Naive thymus-derived CD4-positive, alpha-beta T cell (primary cell): ENCODE measurements at places on chromosomes 4 and X. TPM values are rescaled to one million over a fixed set of nuclear protein-coding genes. Genes with fewer than 3 reads are reported as not detected.

Gene PLK4
- total RNA-seq: 3.5 TPM

Gene PUDP
- 10.5 TPM for total RNA-seq

Gene INTU
- total RNA-seq: 0.22 TPM

Gene GABRE
- total RNA-seq: not detected

Gene CSAG2
- total RNA-seq: not detected

Gene TENM3
- total RNA-seq: not detected in 2 replicates

Gene KCNIP4
- not detected for total RNA-seq

Gene SERTM2
- not detected for total RNA-seq

Gene PSAPL1
- not detected in 2 replicates for total RNA-seq

Gene F9
- total RNA-seq: not detected

DNA sequence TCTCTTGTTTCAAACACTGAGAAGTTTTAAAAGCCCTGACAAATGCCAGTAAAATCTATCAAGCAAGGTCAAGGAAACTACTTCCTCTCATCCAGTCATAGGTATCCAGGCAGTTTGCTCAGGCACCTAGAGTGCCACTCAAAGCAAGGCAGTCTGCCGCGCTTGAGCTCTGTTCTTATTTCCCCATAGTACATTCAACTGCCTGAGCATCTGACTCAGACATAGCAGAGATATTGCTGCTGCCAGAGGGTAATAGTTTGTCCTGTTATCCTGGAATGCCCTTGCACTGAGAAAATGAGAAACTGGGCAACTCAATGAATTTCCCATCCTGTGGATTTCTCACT lies 16.1 kb upstream of the ATP8A1 start:
- H3K4me3 ChIP-seq: no peak overlapping the region
- no peak overlapping the region for H3K27ac ChIP-seq
- peaks cover 28% of the 10 kb centered on the region for H3K4me1 ChIP-seq
- no peak for DNase-seq
- H3K36me3 ChIP-seq: no peaks in the 10 kb centered on the region

DNA sequence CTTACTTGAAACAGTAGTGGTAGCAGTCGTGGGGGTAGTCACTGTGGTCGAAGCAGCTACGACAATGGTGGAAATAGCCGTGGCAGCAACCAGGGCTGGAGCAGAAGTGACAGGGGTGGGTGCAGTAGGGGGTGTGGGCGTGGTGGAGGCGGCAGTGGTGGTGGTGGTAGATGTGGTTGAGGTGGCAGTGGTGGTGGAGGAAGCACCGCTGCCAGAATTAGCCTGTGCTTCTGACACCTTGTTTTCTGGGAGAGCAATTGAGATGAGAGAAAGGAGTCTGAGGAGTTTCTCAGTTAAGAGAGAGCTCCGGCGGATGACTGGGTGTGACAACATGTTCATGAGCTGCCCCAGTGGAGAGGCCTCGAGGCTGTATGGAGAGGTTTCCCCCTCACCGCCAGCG lies 113.5 kb upstream of the HSD17B10 start:
- H3K4me3 ChIP-seq: no peak overlapping the region
- no peak for DNase-seq
- peaks cover 98% of the 10 kb centered on the region for H3K36me3 ChIP-seq
- no peaks in the 10 kb centered on the region for H3K27me3 ChIP-seq

GRCh38 chr4:60452266-60452665 lies 747.9 kb upstream of the ADGRL3 start:
- DNase-seq: no peak
- H3K36me3 ChIP-seq: no peaks in the 10 kb centered on the region
- H3K27me3 ChIP-seq: no peaks in the 10 kb centered on the region
- H3K4me3 ChIP-seq: no peak overlapping the region
- H3K4me1 ChIP-seq: no peaks in the 10 kb centered on the region

- H3K36me3 ChIP-seq: no peaks in the 10 kb centered on the region
- no peak for DNase-seq
- H3K27me3 ChIP-seq: no peaks in the 10 kb centered on the region
- H3K4me3 ChIP-seq: no peak overlapping the region
- H3K27ac ChIP-seq: no peak overlapping the region
- H3K4me1 ChIP-seq: no peaks in the 10 kb centered on the region
Observed at GRCh38 chr4:48645225-48645794, 134.8 kb downstream of the FRYL start.

GRCh38 chr4:100428051-100428450 lies 89.8 kb downstream of the EMCN start:
- no peak overlapping the region for H3K27ac ChIP-seq
- H3K4me1 ChIP-seq: no peaks in the 10 kb centered on the region
- no peak for DNase-seq
- H3K36me3 ChIP-seq: no peaks in the 10 kb centered on the region
- H3K4me3 ChIP-seq: no peak overlapping the region
- no peaks in the 10 kb centered on the region for H3K27me3 ChIP-seq

GRCh38 chr4:85571008-85571407 lies 96.1 kb downstream of the ARHGAP24 start:
- H3K4me3 ChIP-seq: no peak overlapping the region
- DNase-seq: no peak
- H3K4me1 ChIP-seq: no peaks in the 10 kb centered on the region
- no peak overlapping the region for H3K27ac ChIP-seq

GRCh38 chrX:96791559-96791958 lies 92.1 kb upstream of the RPA4 start:
- H3K4me3 ChIP-seq: no peak overlapping the region
- no peaks in the 10 kb centered on the region for H3K27me3 ChIP-seq
- H3K27ac ChIP-seq: no peak overlapping the region
- no peaks in the 10 kb centered on the region for H3K4me1 ChIP-seq

DNA sequence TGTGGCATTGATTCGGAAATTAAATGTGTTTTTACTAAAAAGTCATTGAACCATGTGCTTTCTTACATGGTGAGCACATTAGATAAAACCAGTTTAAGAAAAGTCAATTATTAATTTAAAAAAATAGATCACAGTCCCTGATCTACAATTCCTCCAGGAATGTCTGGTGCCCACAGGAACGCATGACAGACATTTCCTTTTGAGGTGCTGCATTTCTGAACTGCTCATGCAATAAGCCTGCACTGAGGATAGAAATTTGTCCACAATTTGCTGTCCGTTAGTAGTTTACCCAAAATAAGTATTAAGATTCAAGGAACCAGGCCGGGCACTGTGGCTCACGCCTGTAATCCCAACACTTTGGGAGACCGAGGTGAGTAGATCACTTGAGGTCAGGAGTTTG lies 8.2 kb upstream of the ADAMTS3 start:
- H3K4me3 ChIP-seq: no peak overlapping the region
- H3K27me3 ChIP-seq: no peaks in the 10 kb centered on the region
- H3K36me3 ChIP-seq: no peaks in the 10 kb centered on the region
- no peaks in the 10 kb centered on the region for H3K4me1 ChIP-seq
- no peak for DNase-seq

- H3K27me3 ChIP-seq: no peaks in the 10 kb centered on the region
- no peaks in the 10 kb centered on the region for H3K36me3 ChIP-seq
- H3K27ac ChIP-seq: peak overlapping the region; percentile 64
- no peak for DNase-seq
- H3K4me1 ChIP-seq: peaks cover 5% of the 10 kb centered on the region
- peak overlapping the region; percentile 41 for H3K4me3 ChIP-seq
Observed at GRCh38 chrX:19886883-19887531, 393 bp downstream of the SH3KBP1 start.

GRCh38 chr4:184016759-184017668 lies 111.9 kb downstream of the STOX2 start:
- H3K4me3 ChIP-seq: no peak overlapping the region
- no peak for DNase-seq
- no peaks in the 10 kb centered on the region for H3K36me3 ChIP-seq
- no peak overlapping the region for H3K27ac ChIP-seq

- no peak overlapping the region for H3K27ac ChIP-seq
- H3K27me3 ChIP-seq: no peaks in the 10 kb centered on the region
- no peaks in the 10 kb centered on the region for H3K36me3 ChIP-seq
- H3K4me3 ChIP-seq: no peak overlapping the region
Observed at GRCh38 chr4:60389633-60390032, 810.5 kb upstream of the ADGRL3 start.

DNA sequence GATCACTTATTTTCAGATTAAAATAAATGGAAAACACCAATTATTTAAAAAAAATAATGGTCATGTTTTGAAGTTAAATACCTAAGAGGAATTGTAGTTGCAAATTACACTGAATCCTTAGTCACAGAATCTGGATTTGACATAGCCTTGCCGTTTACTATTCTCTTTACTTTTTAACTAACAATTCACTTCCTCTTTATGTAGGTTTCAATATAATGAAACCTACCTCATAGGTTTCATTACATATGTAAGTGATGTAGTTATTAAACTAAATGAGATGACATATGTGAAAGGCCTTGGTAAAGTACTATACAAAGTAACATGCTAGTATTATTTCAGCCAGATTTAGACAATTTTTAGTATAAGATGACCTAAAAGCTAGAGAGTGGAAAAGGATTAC lies 6.5 kb downstream of the SPP1 start:
- H3K27ac ChIP-seq: no peak overlapping the region
- no peak overlapping the region for H3K4me3 ChIP-seq
- no peak for DNase-seq
- no peaks in the 10 kb centered on the region for H3K36me3 ChIP-seq
- H3K4me1 ChIP-seq: no peaks in the 10 kb centered on the region

- H3K27me3 ChIP-seq: no peaks in the 10 kb centered on the region
- H3K27ac ChIP-seq: no peak overlapping the region
- H3K4me3 ChIP-seq: peak overlapping the region; percentile 59
- peak; percentile 70 for DNase-seq
- H3K4me1 ChIP-seq: peaks cover 29% of the 10 kb centered on the region
Observed at GRCh38 chrX:72100824-72101351, 30.8 kb downstream of the RTL5 start.

DNA sequence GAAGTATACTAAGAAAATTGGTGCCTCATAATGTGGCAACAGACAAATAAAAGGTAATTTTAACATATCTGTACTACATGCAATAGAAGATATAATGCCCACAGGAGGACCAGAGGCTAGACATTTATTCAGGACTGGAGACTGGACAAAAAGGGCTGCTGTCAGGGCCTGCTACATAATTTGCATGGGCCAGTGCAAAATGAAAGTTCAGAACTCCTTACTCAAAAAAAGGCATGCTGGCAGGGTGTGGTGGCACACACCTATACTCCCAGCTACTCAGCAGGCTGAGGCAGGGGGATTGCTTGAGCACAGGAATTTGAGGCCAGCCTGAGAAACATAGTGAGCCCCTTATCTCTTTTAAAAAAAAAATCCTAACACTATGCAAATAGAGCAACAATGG lies 12.4 kb upstream of the MAOA start:
- H3K27me3 ChIP-seq: no peaks in the 10 kb centered on the region
- H3K27ac ChIP-seq: no peak overlapping the region
- no peaks in the 10 kb centered on the region for H3K36me3 ChIP-seq

DNA sequence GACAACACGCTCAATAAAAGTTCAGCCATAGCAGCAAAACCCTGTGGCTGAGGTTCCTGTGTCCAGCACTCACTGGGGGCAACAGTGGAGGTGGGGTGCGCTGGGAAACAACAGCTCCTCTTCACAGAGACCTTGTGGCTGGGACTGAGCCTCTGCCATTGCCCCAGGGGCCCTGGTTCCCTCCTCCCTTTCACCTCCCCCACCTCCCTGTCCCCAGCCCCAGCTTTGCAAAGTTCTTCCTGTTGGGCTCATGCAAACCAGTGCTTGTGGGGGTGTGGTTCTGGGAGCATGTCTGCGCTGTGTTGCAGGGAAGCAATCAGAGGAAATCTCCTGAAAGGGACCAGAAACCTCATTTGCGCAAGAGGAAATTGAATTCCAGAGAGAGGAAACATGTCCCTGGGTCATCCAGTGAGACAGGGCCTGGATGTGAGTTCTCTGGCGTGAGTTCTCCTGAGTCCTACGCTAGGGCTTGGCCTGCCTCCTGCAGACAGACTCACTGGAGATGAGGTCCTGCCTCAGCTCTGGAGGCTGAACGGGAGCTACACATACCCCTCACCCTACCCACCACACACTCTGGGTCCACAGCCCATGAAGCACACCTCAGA lies 7.4 kb downstream of the FATE1 start:
- no peaks in the 10 kb centered on the region for H3K4me1 ChIP-seq
- no peaks in the 10 kb centered on the region for H3K36me3 ChIP-seq
- H3K4me3 ChIP-seq: no peak overlapping the region
- no peaks in the 10 kb centered on the region for H3K27me3 ChIP-seq
- no peak for DNase-seq

GRCh38 chr4:8307121-8307520 lies 37.6 kb downstream of the HTRA3 start:
- H3K4me1 ChIP-seq: no peaks in the 10 kb centered on the region
- no peak overlapping the region for H3K27ac ChIP-seq
- no peak overlapping the region for H3K4me3 ChIP-seq

GRCh38 chr4:105068516-105068915 lies 78.2 kb upstream of the TET2 start:
- H3K27ac ChIP-seq: no peak overlapping the region
- no peaks in the 10 kb centered on the region for H3K27me3 ChIP-seq
- H3K36me3 ChIP-seq: no peaks in the 10 kb centered on the region

GRCh38 chr4:92111493-92111892 lies 192.3 kb upstream of the GRID2 start:
- no peak overlapping the region for H3K27ac ChIP-seq
- DNase-seq: no peak
- no peak overlapping the region for H3K4me3 ChIP-seq
- no peaks in the 10 kb centered on the region for H3K27me3 ChIP-seq
- no peaks in the 10 kb centered on the region for H3K36me3 ChIP-seq

DNA sequence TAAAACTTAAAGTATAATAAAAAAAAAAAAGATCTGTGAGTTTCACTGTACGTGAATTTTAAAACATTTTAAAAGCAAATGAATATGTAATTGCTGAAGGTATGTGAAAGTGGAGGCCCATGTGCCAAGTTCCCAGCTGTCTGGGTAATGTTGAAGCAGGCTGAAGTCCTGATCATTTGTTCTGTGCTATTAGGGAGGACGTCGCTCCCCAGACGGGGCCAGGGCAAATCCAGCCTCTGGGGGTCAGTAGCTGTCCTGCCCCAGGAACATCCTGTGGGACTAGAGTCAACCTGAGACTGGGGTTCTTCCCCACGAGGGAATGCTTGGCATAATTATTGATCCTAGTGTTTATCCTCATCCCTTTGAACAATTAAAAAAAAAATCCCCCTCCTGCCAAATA lies 48.8 kb downstream of the PDE5A start:
- H3K36me3 ChIP-seq: no peaks in the 10 kb centered on the region
- no peak overlapping the region for H3K27ac ChIP-seq
- H3K4me3 ChIP-seq: no peak overlapping the region

- no peak overlapping the region for H3K27ac ChIP-seq
- no peak for DNase-seq
- no peaks in the 10 kb centered on the region for H3K4me1 ChIP-seq
- no peaks in the 10 kb centered on the region for H3K36me3 ChIP-seq
- H3K27me3 ChIP-seq: no peaks in the 10 kb centered on the region
Observed at GRCh38 chr4:169485086-169485485, 127.3 kb downstream of the NEK1 start.
